ENCODE measurements at places on chromosomes 1 and 21.

GRCh38 chr1:19775317-19775716, 24.4 kb downstream of the TMCO4 start:
- DNase-seq = no peak

DNA sequence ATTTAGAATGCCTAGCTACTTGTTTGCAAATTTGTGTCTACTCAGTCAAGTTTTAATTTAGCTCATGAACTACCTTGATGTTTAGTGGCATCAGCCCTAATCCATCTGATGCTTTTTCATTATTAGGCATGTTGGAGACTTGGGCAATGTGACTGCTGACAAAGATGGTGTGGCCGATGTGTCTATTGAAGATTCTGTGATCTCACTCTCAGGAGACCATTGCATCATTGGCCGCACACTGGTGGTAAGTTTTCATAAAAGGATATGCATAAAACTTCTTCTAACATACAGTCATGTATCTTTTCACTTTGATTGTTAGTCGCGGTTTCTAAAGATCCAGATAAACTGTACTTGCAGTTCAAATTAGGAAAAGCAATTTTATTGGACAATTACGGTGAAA, 7.6 kb downstream of the SOD1 start:
- DNase-seq = no peak

GRCh38 chr1:6854166-6854565, 68.9 kb downstream of the CAMTA1 start:
- DNase-seq = peak; percentile 49

GRCh38 chr1:1562556-1563195, 12.0 kb downstream of the SSU72 start:
- no peak for DNase-seq

DNA sequence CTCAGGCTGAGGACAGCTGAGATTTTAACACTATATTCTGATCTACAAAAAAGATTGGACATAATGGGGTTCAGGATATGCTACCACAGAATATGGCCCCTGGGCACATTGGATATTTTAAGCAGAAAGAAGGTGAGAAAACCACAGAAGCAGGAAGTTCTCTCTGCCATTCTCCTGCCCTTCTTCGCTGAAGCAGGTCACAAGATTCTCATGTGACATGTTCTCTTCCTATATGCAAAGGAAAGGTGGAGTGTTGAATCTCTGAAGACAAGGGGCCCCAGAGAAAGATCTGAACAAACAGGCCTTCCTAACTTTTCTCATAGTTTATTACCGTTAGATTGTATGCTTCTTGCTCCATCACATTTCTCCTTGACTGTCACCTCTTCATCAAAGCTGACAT, 285.7 kb downstream of the S1PR1 start:
- no peak for DNase-seq

GRCh38 chr1:2865571-2866421, 64.3 kb upstream of the TTC34 start:
- no peak for DNase-seq

GRCh38 chr1:27994060-27994459, 34.3 kb downstream of the XKR8 start:
- DNase-seq = peak; percentile 32

- peak; percentile 87 for DNase-seq
These were observed 7.6 kb upstream of the ERG start for GRCh38 chr21:38505654-38506523.

DNA sequence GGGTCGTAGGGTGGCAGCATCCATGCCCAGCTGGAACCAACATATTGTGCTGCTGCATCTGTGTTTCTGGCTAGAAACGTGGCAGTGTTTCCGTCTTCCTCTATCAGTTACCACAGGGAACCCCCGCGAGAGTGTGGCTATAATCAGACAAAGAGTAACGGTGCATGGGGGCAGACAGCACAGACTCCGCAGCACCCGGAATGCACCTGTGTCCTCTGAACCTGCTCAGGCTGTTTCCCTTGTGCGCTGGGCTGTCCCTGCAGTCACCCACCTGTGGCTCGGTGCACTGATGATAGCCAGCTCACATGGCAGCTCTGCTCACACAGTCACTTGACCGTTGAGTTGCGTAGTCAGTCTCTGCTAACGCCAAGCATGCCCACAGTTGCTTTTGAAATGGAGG, 11.4 kb upstream of the PCBP3 start:
- no peak for DNase-seq

DNA sequence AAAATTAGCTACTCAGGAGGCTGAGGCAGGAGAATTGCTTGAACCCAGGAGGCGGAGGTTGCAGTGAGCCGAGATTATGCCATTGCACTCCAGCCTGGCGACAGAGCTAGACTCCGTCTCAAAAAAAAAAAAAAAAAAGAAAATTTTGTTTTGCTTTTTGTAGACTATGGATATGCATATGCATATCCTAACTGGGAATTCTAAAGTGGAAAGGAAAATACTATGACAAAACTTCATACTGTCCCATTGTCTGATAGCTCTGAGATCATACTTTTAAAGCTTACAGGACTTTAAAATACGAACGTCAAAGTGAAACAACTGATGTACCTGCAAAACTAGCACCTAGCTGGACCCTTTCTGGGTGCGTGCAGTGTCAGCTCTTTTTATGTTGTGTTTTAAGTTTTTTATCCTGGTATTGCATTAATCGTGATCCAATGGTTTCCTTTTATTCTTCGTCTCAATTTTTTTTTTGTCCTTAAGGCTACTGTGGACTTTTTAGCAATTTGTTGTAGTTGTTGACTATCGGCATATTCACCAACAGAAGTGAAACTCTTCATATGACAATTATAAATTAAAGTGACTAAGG, 19.2 kb downstream of the SPRTN start:
- DNase-seq = no peak

GRCh38 chr1:29711582-29712283, 475.4 kb downstream of the PTPRU start:
- DNase-seq = peak; percentile 66

DNA sequence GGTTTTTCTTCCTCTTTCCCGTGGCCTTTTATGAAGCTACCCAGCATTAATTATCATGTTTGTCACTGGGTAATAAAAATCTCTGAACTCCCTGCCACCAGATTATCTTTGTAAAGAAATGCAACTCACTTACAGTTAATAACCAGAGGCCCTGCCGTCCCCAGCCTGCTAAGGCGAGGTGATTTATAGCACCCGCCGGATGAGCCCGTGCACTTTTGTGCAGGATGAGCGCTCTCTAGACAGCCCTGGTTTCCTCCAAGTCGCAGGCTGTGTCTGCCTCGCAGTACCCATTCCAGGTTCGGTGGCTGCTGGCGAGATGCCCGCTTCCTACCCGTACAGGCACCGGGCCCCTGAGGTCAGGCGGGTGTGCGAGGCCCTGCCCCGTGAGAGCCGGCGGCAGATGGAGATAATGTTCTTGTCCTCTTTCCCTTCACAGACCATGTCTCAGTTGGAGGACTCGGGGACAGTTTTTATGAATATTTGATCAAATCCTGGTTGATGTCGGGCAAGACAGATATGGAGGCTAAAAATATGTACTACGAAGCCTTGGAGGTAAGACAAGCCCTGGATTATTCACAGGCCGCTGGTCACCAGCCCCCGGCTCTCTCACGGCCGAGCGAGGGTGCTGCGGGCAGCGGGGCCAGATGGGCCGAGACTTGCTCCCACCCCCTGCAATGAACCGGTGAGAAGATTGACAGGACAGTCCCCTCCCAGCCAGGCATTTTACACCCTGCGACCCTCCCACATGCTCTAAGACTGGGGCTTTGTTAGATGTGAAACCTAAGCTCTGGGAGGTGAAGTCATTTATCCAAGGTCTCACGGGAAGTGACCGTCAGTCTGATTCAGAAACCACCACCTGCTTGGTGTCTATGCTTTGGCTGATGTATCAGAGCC, 28.5 kb upstream of the SELENON start:
- DNase-seq = no peak

DNA sequence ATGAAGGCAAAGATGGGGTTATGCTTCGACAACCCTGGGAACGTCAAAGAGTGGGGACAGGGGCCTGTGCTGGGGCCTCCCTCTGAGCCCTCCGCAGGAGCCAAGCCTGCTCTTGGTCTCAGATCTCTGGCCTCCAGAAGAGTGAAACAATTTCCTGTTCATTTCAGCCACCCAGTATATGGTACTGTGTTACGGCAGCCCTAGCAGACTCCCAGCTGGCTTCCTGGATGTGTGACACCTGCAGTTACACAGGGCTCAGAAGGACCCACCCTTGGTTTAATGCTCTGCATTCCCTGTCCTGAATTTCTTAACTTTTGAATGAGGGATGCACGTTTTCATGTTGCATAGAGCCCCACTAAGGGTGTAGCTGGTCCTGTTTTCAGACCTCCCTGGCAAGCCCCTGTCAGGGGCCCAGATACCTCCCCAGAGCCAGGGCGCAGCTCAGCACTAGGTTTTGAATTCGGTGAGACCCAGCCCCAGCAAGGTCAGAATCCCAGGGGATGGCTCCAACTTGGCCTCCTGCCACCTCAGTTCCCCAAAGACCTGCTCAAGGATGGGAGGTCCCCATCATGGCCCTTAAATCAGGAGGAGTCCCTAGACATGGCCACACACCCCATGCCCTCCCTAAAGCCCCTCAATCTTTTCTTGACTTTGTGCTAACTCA, 79.0 kb upstream of the IFFO2 start:
- no peak for DNase-seq

DNA sequence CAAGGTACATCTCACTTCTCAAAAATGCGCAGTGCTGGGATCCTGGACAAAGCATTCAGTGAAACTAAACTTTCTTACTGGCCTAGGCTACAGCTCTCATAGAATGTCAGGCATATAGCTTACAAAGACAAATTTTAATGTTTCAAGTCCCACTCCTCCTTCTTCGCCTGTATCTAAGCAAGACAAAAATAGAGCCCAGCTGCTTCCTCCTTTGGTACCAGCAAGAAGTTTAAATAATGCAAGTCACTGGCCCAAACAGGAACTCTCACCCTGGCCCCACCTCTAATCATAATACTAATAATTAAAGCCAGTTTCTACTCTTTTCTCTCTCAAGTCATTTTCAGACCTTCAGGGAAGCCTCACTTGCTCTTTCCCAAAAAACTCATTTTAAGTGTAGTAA, 1267.9 kb downstream of the MRPL39 start:
- DNase-seq = no peak

DNA sequence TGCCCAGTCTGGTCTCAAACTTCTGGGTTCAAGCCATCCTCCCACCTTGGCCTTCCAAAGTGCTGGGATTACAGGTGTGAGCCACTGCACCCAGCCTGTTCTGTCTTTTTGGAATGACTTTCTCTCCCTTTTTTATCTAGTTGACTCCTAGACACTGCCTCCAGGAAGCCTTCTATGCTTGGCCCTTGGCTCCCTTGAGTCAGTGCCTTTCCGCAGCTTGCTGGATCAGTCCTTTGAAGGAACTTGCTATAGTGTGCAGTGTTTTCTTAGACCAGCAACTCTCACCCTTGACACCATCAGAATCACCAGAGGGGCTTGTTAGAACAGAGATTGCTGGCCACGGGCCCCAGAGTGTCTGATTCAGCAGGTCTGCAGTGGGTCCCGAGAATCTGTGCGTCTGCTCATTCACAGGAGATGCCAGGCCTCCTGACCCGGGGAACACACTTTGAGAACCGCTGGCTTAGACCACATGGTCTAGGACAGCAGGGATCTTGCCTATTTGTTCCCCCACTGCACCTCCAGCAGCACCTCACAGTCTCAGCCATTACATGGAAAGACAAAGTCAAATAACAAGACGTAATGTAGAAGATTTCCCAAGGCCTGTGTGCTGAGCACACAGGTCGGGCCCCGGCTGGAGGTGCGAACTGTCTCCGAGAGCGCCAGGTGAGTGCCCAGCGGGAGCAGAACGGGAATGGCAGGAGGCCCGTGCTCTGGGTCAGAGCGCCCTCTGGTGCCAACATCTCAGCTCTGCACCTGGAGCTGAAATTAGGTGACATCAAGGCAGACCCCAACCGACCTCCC, 27.4 kb upstream of the CTPS1 start:
- DNase-seq = peak; percentile 57

DNA sequence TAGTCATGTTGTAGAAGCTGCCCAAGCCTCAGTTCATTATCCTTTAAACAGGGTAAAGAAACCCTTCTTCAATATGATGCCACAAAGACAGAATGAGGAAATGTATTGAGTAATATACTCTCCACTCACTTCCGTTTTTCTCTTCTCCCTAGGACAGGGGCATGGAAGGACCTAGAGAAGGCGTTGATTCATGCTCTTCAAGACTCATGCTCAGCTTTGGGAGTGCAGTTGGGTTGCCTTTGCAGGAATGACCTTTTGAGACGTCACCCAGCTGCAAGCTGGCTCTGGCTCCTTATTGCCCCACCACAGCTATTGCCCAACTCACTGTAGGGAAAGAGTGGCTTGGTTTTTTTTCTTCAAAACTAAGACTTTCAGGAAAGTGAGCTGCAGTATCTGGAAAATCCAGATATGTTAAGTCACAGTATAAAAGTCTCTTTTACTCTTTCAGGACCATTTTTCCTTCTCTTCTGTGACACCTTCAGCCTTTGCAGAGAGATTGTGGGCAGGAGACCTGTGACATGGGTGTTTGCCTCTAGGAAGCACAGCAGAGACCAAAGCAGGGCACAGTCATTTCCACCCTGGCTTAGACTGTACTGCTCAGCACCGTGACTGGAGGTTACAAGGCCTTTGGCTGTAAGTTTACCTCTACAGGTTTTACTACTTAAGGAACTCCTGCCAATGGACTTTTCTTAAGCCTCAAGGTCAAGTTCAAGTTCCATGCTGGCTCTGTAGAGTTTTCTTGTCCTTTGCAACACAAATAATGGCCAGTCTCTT, 39.5 kb downstream of the XCL2 start:
- peak; percentile 88 for DNase-seq

GRCh38 chr1:226659136-226659535, 79.9 kb downstream of the ITPKB start:
- DNase-seq = no peak

GRCh38 chr1:7524341-7525337, 246.5 kb upstream of the VAMP3 start:
- DNase-seq = no peak

DNA sequence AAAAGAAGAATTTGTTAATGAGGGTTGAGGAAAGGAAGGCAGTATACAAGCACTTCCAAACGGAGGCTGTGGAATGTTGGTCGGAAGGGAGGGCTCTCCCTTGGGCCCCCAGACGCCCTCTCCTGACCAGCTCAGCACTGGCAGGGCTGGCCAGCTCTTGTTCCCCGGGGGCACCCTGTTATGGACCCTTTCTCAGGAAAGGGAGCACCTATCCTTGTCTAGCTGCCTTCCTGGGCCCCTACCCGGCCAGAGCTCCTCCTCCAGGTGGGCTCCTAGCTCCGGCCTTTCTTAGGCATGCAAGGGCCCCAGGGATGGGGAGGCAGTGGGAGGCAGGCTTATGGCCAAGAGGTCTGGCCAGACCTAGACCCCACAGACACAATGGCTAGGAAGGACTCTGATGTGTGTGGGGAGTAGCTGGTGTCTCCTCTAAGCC, 926 bp downstream of the BLACAT1 start:
- DNase-seq = no peak
